ENCODE measurements at places on chromosomes 4 and X.

- peak; percentile 76 for DNase-seq
Observed at GRCh38 chr4:80125252-80126177, 52.5 kb upstream of the ANTXR2 start.

DNA sequence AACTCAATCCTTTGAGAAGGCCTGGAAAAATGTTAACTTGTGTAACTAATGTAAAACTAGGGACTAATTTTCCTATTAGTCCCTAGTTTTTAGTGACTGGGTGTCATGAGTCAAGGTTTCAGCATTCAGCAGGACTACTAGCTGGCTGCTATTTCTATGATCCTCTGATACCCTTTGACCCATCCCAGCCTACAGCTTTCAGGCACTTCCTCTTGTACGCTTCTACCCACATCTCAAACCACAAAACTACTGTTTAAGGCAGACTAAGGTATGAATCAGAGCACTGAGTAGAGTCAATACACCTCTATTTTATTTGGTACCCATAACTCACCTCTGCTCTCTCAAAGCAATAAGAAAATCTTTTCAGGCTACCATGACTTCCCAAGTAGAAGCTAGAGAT is 809.6 kb downstream of the PDHA2 start:
- no peak for DNase-seq

- DNase-seq: no peak
Observed at GRCh38 chrX:17005712-17006368, 59.4 kb downstream of the REPS2 start.

DNA sequence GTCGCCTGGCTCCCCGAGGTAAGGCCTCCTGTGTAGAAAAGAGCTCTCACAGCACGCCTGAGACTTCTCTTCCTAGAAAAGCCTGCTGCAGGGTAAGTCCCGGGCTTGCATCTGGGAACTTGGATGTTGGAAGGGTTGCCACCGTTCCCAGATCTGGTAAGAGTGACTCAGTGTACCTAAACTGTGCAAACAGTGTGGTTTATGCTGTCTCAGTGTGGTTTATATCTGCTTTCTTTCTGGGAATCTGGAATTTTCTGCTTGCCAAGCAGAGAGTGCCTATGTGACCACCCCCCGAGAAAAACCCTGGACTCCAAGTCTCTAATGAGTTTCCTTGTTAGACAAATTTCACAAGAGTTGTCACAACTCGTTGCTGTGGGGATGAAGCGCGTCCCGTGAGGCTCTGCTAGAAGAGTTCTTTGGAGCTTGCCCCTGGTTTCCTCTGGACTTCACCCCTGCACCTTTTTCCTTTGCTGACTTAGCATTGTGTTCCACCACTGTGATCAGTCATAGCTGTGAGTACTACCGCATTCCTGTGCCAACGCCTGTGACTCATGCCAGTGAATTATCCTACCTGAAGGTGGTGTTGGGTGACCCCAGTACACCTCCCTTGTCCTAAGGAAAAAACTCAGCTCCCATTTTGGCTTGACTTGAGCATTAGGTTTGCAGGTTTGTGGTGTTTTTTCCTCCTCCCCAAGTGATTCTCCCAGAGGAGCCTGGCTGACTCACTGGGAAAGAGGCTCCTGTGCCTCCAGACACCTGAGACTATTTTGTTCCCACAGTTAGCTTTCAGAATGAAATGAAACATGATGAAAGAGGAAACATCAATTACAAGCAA is 14.5 kb downstream of the SLC2A9 start:
- no peak for DNase-seq

GRCh38 chrX:125998432-125998831 is 167.7 kb downstream of the DCAF12L2 start:
- DNase-seq: no peak

- no peak for DNase-seq
Observed at GRCh38 chr4:82648356-82648755, 86.6 kb upstream of the TMEM150C start.

DNA sequence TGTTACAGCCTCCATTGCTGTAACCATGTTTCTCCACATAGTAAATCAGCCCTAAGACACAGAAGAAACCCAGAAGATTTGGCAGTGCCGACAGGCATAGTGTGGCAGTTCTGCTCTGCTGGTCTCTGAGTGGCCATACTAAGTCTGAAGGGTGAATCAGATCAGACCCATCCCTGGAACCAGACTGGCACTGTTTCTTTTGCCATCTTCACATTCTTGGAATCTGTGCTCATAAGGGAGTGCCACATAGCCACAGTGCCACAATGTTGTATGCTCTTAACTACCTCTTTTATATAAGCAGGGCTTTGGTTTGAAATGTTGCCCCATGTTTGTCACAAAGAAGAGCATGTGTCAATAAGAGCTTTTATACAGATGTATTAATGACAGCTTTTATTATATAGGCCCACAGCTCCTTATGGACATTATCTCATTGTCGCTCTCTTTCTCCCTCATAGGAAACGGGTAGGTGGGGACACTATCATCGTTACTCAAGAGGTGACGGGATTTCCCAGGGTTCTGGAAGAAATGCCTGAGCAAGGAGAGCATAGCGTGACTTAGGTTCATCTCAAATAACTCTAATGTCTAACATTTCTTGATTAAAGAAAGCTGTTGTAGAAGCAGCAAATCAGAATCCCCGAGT is 128.2 kb downstream of the CBR4 start:
- no peak for DNase-seq

- DNase-seq: no peak
Observed at GRCh38 chr4:9685692-9686091, 95.7 kb upstream of the DRD5 start.

- no peak for DNase-seq
Observed at GRCh38 chrX:136450050-136450830, 37.5 kb upstream of the BRS3 start.

DNA sequence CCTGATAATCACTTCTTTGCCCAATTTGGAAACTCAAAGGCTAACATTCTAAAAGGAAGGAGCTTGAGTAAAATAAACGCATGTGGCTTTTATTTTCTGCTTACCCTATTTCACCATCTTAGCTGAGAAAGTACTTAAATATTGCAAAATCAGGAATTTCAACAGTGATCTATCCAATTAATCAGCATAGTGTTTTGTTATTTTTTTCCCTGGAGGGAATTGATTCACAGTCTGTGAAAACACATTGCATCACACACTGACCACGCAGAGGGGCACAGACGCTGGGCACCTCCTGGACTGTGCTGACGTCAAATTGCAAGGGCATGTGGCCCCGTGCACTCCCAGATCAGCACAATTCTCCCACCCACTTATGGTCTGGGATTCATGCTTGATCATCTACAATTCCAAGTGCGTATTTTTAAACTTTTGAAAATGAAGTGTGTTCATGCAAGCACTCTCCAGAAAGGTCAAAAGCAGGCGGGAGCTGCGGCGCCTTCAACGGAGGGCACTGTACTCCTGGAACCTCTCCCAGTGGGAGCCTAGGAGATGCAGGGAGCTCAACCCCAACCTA is 320.6 kb upstream of the PPARGC1A start:
- DNase-seq: no peak

GRCh38 chrX:152958524-152959465 is 35.1 kb downstream of the PNMA5 start:
- peak; percentile 94 for DNase-seq

- DNase-seq: no peak
Observed at GRCh38 chrX:70132224-70132623, 1.0 kb upstream of the IGBP1 start.

DNA sequence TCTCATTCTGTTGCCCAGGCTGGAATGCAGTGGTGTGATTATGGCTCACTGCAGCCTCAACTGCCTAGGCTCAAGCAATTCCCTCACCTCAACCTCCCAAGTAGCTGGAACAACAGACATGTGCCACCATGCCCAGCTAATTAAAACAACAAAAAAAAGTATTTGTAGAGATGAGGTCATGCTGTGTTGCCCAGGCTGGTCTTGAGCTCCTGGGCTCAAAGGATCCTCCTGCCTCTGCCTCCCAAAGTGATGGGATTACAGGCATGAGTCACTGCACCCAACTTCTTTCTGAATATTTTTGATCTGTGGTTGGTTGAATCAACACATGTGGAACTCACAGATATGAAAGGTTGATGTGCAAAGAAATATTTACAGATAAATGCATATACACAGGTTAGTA is 18.5 kb upstream of the SEPTIN11 start:
- DNase-seq: no peak

DNA sequence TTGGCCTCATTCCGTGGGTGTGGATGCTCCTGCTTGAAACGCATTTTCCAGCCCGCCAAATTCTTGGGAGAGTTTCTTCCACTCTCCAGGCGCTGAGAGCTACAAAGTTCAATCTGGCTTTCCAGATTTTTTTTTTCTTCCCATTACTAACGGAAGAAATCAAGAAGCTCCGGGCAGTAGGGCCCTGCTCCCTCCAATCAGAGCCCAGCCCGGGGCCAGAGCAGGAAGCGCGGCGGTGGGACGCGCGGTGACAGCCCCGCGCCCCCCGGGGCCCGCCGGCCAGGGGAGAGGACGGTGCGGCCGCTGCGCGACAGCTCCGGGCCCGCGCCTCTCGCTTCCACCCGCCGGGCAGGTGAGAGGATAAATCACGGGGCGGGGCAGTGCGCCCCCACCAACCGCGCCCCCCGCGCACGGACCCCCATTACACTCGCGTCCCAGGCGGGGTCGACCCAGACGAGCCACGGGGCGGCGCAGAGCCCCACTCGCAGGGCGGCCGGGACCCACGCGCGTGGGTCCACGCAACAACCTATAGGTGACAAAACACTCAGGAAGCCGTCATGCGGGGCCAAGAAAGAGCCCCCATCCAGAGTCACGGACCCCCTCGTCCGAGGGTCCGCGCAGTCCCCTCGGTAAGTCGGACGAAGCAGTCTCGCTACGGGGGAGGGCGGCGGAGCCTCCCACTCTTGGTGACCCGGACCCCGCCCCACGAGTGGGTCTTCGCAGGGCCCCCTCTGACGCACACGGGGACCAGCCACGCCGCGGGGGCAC is 868 bp downstream of the AFAP1 start:
- DNase-seq: peak; percentile 46

Data from CD4-positive, alpha-beta T cell treated with Interferon alpha-2 for 1 hour (primary cell).